G401 (cell line): ENCODE measurements at places on chromosomes 5 and 9.
A peak's percentile ranks its signal among the peaks of the same experiment; 100 is the strongest.

- DNase-seq: no peak
These were observed 140.5 kb downstream of the SCAMP1 start for GRCh38 chr5:78500871-78501270.

- no peak for DNase-seq
These were observed 12.6 kb upstream of the SEMA5A start for GRCh38 chr5:9558319-9558965.

DNA sequence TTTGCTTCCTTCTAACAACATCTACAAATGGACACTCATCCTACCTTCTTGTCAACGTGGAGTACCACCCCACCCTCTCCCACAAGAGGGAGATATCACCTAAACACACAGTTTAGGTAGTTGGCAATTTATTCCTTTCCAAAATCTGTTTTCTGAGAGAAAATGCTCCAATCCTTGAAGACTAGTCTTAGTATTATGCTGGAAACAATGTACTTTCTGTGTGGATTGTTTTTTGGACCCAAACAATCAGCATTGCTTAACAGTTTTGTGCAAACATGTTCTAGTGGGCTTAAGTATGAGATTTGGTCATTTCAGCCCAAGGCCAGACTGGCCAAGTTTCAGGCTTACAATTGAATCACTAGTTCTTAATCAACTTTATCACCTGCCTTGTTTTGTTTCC is 359.1 kb downstream of the ARHGEF28 start:
- no peak for DNase-seq

DNA sequence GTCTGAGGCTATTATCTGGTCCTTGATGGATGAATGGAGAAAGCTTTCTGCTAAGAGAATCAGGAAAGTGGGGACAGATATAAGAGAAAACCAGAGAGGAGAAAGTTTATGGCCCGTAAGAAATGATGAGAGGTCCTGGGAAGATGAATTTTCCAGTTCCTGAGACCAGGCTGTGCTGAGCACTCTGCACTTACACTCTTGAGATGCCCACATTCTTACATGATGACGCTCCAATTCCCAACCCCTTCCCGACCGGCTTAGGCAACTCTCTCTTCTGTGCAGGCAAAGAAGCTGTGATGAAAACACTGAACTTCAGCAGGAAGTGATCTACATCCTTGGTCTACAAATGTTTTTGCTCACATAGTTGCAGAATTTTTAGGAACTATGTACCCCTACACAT is 417.0 kb downstream of the ARHGEF28 start:
- no peak for DNase-seq

DNA sequence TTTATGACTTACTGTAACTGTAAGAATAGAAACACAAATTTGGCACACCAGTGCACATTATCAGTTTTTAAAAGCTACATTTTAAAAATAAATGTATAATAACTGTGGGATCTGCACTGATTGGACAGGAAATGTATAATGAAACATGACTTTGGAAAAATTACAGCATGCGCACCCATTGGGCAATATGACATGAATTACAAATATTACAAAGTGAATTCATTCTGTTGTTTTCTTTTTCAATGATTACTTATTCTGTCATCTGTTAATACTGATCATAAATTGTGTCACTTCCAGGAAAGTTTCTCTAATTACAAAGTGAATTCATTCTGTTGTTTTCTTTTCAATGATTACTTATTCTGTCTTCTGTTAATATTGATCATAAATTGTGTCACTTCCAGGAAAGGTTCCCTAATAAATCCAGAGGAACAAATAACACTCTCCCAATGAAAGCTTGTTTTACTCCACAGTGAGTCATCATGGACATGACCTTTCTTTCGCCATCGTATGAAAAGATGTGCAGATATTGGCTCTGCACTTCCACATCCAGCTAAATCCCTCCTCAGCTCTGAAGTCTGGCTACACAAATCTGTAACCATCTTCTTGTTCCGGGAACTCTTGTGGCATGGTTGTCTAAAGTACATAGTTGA is 297.0 kb upstream of the HAPLN1 start:
- no peak for DNase-seq

- DNase-seq: no peak
These were observed 37.3 kb upstream of the C9orf72 start for GRCh38 chr9:27610622-27611021.

DNA sequence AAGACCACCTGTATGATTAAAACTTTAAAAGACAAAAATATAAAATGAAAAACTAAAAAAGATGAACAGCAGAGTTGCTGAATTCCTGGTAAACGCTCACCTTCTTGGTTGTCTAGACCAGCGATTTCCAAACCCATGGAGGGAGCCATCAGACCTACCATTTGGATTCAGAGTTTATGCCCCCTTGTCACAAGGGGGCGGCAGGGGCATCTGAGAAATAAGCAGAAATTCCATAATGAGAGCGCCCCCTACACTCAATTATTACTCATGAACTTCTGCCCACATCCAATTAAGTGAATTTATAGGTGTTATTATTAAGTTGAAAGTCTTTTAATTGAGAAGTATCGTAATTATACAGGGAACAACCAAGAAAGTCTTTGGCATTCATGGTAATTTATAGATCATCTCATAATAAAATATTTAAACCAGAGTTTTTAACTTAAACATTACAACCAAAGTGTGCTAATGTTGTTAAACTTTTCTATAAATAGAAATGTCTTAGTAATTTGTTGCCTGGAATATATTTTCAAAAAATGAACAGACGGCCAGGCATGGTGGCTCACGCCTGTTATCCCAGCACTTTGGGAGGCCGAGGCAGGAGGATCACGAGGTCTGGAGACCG is 35.2 kb upstream of the SPATA31C2 start:
- peak; percentile 22 for DNase-seq

- no peak for DNase-seq
These were observed 45.2 kb upstream of the NDFIP1 start for GRCh38 chr5:142063376-142063775.

DNA sequence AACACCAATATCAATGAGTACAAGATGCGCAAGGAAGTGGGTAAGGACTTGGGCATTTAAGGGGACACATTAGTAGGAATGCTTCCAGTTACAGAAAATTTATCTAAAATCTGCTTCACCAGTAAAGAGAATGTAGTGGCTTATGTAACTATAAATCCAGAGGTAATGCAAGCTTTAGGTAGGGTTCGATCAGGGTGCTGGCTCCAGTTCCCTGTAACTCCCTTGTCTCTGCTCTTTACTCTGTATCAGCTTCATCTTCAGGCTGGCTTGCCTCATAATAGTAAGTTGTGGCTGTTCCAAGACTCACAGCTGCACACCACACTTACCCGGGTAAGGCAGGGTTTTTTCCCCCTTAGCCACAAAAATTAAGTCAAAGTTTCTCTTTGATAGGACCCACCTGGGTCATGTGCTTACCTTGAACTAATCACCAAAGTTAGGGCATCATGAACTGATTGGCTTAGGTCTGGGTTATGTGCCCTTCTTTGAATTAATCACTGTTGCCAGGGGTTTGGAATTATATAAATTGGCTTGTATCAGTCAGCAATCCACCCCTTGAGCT is 35.5 kb downstream of the ARHGEF37 start:
- no peak for DNase-seq

- no peak for DNase-seq
These were observed 34.2 kb downstream of the THBS4 start for GRCh38 chr5:80069251-80069800.

DNA sequence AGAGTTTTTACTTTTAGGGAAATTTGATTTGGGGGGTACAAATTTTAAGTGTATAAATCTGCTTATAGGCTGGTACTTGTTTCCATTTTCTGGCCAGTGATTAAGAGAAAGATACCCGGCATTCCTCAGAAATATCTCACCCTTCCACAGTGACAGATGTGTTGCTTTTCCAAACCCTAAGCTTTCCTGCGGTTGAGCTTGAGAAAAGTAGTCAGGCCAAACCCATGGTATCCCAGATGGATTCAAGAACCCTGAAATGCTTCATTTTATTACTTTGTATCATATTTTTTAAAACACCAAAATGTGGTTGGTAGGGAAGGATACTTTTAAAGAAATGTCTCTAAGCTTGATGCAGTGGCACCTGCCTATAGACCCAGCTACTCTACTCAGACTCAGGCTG is 23.5 kb downstream of the SPTAN1 start:
- no peak for DNase-seq

- DNase-seq: no peak
These were observed 48.5 kb downstream of the PLGRKT start for GRCh38 chr9:5389109-5389732.

- no peak for DNase-seq
These were observed 251.3 kb downstream of the GAS1 start for GRCh38 chr9:86695910-86696424.

DNA sequence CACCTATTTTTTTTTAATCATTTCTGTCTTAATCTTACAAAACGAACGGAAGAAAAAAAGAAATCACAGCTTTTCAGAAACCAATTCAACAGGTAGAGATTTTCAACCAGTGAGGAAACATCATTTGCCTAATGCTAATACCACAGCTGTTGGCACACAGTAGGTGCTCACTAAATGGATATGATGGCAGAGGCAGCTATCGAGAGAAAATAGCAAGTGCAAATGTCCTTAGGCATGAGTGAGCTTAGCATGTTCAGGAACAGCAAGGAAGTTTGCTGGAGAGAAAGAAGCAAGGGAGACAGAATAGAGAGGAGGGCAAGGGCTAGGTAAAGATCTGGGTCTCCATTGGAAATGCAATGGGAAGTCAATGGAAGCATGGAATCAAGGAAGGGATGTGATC is 49.2 kb downstream of the CEMIP2 start:
- DNase-seq: no peak

- DNase-seq: peak; percentile 75
These were observed 25.2 kb downstream of the SLC28A3 start for GRCh38 chr9:84315278-84315877.

DNA sequence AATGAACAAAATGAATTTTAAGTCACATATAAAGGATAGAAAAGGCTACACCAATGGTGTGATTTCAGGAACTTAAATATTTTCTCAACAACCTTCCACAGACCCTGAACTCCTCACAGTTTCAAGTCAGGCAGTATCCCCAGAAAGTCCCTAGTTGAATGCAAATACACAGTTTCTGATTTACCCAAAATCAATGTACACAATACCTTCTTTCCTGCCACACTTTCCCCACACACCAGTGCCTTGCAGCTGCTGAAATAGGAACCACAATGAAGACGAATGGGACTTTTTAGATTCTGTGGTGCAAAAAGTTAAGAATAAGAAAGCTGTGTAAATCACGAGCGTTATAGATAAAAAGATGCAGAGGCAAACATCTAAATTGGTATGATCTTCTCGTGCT is 552.4 kb upstream of the MEF2C start:
- DNase-seq: no peak

DNA sequence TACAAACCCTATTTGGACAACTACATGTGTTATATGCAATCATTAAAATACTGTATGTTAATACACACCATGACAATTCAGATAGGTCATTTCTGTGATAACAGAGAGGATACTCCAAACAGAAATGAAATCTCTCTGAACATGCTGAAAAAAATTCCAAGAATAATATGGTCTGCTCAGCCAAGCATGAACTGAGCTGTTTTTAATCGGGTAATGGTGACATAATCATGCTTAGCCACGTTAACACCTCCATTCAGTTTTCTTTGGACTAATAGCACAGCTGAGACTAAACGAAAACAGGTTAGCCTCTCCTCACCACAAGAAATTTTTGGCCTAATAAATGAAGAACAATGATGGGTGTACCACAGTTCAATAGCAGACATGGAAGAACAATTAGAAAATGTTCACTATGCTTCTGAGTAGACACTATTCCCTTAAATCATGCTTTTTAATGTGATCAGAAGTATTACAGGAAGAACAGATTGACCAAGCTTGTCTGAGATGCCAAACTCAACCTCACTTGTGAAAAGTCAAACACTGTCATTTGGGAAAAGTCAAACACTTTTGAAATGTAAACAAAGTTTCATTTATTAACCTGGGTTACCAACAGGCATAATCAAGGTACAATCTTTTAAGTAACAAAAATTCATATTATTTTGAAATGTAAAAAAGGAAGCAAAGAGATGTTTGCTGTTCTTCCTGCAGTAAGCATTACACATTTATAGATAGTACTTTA is 19.4 kb downstream of the RAB14 start:
- DNase-seq: no peak

DNA sequence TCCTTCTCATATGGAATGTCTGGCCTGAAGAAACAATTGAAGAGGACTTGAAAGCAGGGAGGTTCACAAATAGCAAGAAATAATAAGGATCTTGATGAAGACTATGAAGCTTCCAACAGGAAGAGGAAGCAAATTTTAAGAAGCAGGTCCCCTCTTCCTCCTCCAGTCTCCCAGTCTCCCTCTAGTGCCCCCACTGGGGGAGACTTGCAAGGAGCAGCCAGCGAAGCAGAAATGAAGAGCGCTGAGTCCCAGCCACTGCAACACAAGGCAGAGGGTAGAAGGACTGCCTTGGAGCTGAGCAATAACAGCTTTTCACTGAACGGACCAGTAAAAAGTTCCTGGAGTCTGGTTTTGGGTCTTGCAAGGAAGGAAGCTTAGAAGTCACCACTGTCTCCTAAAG is 32.6 kb upstream of the ACO1 start:
- DNase-seq: no peak

DNA sequence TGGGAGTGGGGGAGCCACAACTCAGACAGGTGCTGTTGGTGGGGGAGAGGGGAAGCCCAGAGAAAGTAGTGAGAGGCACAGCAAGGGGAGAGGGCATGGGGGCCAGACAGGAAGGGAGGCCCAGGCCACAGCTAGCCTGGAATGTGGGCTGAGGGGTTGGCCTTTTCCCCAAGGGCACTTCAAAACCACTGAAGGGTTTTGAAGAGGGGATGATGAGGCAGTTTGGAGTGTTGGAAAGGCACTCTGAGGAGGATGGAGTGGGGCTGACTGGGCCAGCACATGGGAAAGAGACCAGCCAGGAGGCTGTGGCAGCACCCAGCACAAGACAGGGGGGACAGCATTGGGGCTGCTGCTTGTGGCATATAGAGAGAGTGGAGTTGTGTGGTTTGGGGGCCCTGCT is 3.8 kb downstream of the PSD2 start:
- no peak for DNase-seq

DNA sequence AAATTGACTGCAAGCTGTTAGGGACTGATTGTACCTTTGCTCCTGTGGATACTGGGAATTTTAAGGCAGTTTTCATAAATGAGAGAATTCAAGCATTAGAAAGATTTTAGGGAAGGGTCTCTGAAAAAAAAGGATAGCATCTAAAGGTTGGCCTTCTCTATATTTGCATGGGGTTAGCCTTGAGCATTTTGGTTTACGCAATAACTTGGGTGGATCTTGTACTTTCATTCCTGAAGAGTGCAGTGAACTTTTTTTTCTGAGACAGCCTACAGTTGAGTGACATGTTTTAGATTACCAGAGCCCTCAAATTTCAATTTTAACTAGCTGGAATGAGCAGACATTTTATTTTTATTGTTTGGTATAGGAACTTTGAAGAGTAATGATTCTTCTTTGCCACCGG is 91.6 kb upstream of the NR3C1 start:
- peak; percentile 4 for DNase-seq

GRCh38 chr9:71690689-71691435 is 77.5 kb downstream of the CEMIP2 start:
- no peak for DNase-seq

- DNase-seq: no peak
These were observed 89.3 kb upstream of the DMRT1 start for GRCh38 chr9:752201-752600.

GRCh38 chr9:111839987-111840386 is 45.2 kb upstream of the SHOC1 start:
- DNase-seq: no peak
